ENCODE measurements at places on chromosomes 4 and X.

DNA sequence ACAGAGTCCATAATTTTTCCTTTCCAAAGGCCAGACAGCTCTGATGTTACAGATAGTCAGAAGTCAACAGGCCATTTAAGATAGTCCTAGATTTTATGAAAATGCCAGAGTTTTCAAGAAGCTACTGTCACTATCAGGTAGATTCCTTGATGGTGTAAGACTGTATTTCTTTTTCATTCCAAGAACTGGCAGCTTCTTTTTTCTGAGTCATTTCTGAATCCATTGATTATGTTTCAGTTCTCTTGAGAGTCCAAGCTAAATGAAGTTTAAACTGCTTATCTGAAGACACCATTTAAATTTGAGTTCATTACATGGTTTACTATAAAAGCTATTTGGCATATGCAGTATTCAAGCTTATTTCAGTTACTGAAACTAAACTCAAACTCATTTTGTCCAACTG, 44.6 kb downstream of the RASSF6 start:
- no peak for DNase-seq

- DNase-seq = no peak
Observed at GRCh38 chr4:76745240-76745639, 152.7 kb downstream of the SOWAHB start.

DNA sequence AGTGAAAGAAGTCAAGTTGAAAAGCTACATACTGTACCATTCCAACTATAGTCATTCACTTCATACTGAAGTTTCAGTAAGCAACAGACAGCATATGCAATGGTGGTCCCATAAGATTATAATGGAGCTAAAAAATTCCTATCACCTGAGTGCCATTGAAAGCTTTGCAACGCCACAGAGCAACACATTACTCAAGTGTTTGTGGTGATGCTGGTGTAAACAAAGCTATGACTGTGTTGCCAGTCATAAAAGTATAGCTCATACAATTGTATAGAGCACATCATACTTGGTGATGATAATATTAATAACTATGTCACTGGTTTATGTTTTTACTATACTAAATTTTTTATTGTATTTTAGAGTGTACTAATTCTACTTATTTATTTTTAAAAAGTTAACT, 78.9 kb downstream of the NAF1 start:
- no peak for DNase-seq

DNA sequence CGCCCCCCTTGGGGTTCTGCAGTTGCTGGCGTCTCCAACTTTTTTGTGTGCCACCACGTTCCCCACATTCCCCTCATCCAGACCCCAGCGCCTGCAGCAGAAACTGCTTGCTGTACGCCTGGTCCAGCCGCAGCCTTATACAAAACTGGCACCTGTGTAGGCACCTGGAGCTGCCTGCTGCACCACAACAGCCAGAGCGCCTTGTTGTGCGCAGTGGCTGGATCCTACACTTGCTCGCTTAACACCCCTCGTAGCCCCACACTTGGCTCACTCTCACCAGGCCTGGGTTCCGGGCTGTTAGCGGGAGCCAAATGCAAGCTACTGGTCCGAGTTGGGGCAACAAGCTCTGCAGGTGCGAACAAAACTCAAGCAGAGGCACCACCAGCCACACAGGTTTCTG, 136.8 kb downstream of the TECRL start:
- DNase-seq = no peak

GRCh38 chr4:103443324-103443723, 245.2 kb upstream of the CENPE start:
- DNase-seq = no peak

DNA sequence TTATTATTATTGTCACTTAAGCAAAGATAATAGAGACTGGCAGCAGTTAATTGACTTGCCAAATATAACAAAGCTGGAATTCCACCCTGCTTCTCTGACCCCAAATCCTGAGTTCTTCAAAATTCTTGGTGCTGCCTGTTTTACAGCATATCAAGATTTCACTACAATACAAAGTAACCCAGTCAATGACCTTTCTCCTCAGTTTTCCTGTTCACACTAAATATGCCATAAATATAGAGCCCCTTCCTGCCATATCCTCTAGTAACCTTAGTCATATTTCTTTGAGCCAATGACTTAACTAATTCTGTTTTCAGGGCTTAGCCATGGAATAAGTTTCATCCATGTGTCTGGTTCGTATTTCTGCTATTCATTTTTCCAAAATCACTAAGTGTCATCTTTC, 315.3 kb upstream of the HS3ST1 start:
- DNase-seq = no peak

GRCh38 chr4:153790500-153790865, 1.6 kb upstream of the SFRP2 start:
- no peak for DNase-seq

DNA sequence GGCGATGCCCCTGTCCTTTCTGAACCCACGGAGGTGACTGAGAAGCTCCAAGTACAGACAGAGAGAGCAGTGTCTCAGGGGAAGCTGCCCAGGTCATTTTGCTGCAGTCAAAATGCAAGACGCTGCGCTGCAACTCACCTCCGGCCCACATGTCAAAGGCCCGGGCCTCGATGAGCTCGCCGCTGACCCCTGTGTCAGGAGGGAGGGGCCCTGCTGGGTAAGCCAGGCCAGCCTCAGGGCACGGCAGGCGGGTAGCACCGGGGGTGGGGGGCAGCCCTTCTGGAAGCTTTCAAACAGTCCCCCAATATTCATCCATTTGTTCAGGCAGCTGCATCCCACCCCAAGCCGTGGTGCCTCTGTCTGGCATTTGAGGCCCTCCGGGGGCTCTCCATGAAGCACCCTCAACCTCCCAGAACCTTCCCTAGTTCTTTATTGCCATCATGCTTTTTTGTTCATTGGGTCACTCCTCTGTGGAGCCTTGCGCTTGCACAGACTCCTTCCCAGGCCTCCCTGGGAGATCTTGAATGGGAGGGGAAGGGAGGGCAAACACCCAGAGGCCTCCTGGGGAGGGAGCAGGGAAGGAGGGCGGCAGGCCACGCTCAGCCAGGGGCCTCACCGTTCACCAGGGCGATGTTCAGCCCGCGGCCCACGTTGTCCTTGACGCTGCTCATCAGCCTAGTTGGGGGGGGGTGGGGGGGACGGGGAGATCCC, 8.2 kb downstream of the FAM3A start:
- DNase-seq = no peak

DNA sequence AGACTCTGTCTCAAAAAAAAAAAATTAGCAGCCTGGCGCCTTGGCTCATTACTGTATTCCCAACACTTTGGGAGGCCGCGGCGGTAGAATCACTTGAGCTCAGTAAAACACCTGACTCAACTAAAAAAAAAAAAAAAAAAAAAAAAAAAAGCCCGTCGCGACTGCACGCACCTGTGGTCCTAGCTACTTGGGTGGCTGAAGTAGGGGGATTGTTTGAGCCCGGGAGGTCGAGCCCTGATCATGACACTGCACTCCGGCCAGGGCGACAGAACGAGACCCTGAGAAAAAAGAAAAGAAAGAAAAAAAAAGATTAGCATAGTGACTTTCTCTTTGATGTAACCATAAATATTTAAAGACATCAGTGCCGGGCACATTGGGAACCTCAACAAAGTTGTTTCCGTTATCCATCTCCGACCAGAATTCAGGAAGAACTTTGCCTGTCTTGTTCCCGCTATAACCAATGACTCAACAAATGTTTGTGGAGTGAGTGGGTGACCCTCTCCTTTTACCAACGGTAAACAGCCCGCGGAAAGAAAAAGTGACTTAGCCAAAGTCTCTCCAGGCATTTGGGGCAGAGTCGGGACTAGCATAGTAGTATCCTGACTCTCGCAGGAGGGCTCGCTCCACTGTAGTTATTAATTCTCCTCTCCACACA, 553 bp upstream of the MED28 start:
- no peak for DNase-seq

- DNase-seq = peak; percentile 33
Observed at GRCh38 chrX:13487731-13488505, 81.5 kb upstream of the EGFL6 start.

DNA sequence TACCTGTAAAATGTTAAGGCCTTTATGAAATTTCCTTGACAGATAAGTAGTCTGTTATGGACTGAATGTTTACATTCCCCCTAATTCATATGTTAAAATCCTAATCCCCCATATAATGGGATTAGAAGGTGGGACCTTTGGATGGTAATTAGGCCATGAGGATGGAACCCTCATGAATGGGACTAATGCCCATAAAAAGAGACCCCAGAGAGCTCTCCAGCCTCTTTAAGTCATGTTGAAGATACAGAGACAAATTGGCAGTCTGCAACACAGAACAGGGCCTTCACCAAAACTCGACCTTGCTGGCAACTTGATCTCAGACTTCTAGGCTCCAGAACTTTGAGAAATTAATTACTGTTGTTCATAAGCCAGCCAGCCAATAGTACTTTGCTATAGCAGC, 1344.5 kb upstream of the PCDH7 start:
- no peak for DNase-seq

DNA sequence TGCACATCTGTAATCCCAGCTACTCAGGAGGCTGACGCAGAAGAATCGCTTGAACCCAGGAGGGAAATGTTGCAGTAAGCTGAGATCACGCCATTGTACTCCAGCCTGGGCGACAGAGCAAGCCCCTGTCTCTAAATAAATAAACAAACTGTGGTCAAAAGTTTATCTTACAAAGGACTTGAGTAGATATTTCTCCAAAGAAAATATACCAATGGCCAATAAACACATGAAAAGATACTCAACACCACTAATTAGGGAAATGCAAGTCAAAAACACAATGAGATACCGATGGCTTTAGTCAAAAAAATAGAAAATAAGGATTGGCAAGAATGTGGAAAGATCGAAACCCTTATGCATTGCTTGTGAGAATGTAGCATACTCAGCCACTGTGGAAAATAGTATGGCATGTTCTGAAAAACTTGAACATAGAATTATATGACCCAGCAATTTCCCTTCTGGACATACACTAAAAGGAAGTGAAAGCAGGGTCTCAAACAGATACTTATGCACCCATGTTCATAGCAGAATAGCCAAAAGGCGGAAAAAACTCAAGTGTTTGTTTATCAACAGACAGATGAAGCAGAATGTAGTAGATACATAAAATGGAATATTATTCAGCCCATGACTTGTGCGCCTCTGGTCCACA, 2.0 kb upstream of the CFAP97 start:
- DNase-seq = no peak

DNA sequence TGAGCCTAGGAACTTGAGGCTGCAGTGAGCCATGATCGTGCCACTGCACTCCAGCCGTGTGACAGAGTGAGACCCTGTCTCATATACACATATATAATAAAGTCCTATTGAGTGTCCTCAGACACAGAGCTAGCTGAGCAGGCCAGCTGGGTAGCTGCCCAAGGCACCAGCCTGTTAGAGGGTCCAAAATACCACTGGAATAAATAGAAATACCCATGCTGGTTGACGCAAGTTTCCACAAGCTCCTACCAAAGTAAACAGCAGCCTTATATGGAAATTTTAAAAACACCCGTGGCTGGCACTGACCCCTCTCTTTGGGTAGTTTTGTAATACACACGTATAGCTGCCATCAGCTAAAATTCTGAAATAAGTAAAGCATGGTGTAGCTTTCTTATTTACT, 348.6 kb downstream of the BCOR start:
- DNase-seq = no peak

DNA sequence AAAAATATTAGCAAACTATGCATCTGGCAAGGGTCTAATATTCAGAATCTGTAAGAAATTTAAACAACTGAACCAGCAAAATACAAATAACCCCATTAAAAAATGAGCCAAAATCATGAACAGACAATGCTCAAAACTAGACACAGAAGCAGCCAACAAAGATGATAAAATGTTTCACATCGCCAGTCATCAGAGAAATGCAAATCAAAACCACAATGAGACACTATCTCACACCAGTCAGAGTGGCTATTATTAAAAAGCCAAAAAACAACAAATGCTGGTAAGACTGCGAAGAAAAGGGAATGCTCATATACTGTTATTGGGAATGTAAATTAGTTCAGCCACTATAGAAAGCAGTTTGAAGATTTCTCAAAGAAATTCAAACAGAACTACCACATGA, 201.3 kb upstream of the CPEB2 start:
- no peak for DNase-seq

- DNase-seq = no peak
Observed at GRCh38 chr4:12588582-12588981, 895.6 kb downstream of the RAB28 start.

DNA sequence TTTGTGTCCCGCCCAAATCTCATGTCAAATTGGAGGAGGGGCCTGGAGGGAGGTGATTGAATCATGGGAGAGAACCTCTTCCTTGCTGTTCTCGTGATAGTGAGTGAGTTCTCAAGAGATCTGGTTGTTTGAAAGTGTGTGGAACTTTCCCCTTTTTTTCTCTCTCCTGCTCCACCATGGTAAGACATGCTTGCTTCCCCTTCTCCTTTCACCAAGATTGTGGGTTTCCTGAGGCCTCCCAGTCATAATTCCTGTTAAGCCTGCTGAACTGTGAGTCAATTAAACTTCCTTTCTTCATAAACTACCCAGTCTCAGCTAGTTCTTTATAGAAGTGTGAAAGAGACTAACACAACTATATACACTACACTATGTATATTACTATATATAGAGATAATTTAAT, 697.8 kb upstream of the HS3ST1 start:
- no peak for DNase-seq

GRCh38 chr4:111020961-111021360, 398.1 kb upstream of the PITX2 start:
- no peak for DNase-seq

GRCh38 chrX:106588801-106589200, 23.0 kb upstream of the RADX start:
- no peak for DNase-seq

DNA sequence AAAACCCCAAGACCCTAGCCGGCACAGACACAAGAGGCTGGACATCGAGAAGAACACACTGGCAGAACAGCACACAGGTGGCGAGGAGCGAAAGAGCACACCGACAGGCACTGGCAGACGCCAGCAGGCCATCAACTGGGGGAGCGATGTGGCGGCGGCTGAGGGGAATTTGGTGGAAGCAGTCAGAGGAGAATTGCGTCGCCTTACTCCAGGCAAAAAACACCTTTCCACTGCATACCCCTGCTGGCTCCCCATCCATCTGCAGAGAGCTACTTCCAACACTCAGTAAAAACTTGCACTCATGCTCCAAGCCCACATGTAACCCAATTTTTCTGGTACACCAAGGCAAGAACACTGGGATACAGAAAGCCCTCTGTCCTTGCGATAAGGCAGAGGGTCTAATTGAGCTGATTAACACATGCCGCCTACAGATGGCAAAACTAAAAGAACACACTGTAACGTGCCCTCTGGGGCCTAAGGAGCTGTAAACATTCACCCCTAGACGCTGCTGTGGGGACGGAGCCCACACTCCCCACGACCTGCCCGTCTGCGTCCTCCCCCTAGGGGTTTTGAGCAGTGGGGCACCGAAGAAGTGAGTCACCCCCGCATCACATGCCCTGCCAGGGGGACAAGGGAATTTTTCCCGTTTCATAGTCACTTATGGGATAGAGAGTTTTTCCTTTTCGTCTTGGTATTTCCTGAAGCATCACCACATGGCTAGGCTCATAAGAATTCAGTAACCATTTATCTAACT, 262.3 kb downstream of the KCTD8 start:
- no peak for DNase-seq

GRCh38 chr4:86250619-86251018, 109.2 kb downstream of the MAPK10 start:
- DNase-seq = no peak
